ENCODE measurements at places on chromosomes 2 and 18.

DNA sequence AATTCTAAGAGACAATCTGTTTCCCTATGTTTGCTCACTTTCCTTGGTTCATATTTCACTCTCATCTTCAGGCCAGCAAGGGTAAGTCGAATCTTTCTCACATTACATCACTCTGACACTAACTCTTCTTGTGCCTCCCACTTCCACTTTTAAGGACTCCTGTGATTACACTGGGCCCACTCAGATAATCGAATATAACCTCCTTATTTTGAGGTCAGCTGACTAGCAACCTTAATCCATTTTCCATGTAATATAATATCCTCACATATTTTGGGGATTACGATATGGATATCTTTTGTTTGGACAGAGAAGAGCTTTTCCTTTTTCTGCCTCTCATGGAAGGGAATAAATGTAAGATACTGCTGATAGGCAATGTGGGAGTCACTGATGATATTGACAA lies 2015.7 kb upstream of the LRRTM1 start:
- DNase-seq, result no peak

DNA sequence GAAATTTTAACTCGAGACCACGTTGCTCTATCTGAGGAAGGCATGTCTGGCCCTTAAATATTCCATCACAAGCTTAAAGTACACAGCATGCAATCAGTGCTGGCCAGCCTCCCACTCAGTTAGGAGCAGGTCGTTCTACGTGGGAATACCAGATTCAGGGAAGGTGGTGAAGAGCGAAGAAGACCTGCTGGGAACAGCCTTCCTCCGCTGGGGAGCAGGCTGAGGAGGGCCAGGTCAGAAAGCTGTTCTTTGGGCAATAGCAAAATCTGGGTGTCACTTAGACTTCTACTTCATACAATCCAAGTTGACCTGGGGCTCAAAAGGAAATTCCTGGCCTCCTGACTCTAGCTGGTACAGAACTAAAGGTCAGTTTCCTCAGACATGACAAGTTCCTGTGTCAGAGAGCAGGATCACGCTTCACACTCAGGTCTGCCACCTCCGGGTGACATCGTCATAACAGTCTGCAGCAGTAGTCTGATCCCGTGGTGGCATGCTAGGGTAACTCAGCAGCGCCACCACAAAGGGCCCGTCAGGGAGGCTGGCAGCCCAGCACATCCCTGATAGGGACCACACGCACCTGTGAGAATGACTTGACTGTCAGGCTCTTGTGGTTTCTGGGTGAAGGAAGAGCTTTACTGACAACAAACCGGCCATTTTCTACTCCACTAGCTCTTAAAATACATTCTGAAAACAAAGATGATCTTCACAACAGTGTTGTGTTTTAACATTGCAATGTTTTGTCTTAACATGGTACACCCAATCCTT lies 35.2 kb upstream of the NAPG start:
- DNase-seq, result no peak

- no peak for DNase-seq
These were observed 2.9 kb downstream of the ACKR3 start for GRCh38 chr2:236572482-236572881.

GRCh38 chr18:6414723-6415417 lies at the start of gene L3MBTL4:
L3MBTL4 (minus strand) TSS chr18:6414911; CDS start chr18:6311625, 103,286 bp downstream.
- peak; percentile 20 for DNase-seq

DNA sequence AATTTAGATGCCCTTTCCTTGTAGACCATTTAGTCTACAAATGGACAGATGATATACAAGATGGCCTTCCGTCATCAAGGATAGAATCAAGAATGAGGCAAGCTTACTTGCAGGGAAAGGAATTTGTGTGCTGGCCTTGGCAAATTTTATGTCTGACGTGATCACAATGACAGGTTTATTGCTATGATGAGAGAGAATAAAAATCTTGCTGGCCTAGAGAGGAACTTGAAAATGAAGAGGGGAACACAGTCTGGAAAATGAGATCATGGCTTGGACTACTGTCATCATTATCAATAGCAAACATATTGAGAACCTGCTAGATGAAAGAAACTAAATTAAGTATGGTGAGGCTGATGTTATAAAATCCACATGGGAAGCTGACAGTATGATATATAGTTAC lies 66.0 kb downstream of the CSRNP3 start:
- no peak for DNase-seq

GRCh38 chr2:6952101-6952500 lies 34.9 kb downstream of the RNF144A start:
- DNase-seq, result no peak

- no peak for DNase-seq
These were observed 137.6 kb upstream of the FN1 start for GRCh38 chr2:215573496-215573895.

DNA sequence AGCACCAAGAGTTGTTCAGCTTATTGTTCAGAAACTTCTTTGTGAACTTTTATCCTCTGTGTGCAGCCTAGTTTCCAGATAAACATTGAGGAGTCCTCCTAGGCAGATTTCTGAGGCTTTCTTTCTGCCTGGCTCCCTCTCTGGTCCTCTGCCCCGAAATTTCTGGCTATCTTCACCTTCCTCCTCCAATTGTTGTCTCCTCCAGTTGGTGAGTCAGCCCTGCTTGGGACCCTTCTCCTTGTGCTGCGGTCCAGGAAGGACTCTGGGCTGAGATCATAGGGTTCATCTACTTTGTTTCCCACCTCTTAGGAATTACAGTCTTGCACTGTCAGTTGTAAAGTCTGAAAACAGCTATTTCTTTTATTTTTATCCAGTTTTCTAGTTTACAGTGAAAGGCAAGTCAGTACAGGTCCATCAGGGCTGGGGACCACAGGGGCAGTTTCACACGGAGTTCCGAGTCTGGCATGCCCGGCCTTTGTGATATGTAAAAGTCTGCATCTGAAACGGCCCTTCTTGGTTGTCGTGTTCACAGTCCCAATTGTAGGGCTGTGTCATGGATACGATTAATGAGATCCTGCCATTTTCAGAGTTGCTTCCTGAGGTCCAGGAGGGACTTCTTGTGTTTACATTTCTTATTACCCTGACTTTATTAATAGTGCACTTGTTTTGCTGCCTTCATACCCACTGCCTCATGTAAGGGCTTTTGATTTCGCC lies 100.8 kb downstream of the SMC6 start:
- DNase-seq, result no peak

DNA sequence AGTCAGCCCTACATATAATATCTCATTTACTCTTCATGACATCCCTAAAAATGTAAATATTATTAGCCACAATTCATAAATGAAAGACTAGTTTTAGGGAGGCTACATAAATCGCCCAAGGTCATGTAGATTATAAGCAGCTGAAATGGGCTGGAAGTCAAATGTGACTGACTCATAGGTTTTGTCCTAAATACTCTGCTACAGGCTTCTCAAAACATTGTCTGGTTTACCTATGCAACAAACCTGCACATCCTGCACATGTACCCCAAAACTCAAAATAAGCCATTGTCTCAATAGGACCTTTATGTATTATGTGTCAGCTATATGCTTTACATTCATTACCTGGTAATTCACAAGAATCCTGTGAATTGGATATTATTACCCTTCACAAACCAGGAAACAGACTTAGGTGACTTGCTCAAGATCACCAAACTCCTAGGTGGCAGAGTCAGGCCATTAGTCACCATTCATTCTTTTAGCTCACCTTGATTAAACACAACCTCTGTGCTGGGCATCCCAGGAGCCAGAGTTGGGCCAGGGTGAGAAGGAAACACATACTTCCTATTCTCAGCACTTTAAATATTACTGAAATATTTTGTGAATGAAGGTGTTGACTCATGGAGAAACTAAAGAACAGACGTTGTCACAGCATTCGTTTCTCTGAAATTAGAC lies 69.4 kb upstream of the CPO start:
- no peak for DNase-seq

DNA sequence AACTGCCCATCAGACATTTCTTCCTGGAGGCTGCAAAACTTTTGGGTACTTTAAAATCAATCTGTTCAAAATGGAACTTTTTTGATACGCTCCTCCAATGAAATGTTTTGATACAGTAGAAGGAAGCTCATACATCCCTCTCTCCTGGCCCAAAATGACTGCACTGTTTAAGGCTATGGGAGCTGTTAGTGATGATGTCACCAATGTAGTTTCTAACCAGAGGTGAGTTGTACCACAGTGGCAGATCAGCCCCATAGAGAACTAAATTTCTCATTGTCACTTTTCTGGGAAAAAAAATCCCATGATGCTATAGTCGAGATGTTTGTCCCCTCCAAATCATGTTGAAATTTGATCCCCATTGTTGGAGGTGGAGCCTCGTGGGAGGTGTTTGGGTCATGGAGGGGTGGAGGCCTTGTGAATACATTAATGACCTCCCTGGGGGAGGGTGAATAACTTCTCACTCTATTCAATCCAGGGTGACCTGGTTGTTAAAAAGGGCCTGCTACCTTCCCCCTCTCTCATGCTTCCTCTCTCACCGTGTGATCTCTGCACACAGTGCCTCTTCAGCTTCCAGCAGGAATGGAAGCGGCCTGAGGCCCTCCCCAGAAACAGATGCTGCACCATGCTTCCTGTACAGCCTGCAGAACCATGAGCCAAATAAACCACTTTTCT lies 117.4 kb upstream of the NPAS2 start:
- DNase-seq, result no peak

GRCh38 chr2:148789059-148789458 lies 86.0 kb upstream of the KIF5C start:
- DNase-seq, result no peak
